ENCODE measurements at places on chromosomes 6 and 20.
A peak's percentile ranks its signal among the peaks of the same experiment; 100 is the strongest.

GRCh38 chr20:36504295-36504694 lies 37.0 kb upstream of the MYL9 start:
- no peak for DNase-seq

- DNase-seq = peak; percentile 5
Measured at GRCh38 chr20:24027229-24027628, 38.6 kb upstream of the GGTLC1 start.

GRCh38 chr6:73377225-73377624 lies 7.5 kb upstream of the OOEP start:
- no peak for DNase-seq

GRCh38 chr20:37907677-37908401 lies 4.9 kb downstream of the VSTM2L start:
- no peak for DNase-seq

DNA sequence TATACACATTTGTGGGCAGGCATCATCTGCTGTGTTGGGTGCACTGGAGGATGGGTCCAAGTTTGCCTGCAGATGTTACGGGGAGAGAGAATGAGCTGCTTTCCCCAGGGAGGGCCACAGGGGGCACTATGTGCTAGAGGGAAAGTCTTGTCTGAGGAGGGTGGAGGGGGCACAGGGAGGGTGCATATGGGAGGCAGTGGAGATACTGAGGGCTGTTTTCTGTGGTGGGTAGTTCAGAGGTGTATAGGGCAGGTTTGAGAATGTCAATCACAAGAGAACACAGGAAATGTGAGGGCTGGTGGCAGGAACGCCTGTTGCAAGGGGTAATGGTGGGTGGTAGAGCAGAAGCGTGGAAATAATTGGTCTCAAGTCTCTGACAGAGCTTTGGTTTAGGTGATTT lies 7.7 kb upstream of the PTPRA start:
- DNase-seq = no peak

- DNase-seq = no peak
Measured at GRCh38 chr6:125802943-125803377, 12.2 kb downstream of the NCOA7 start.

- no peak for DNase-seq
Measured at GRCh38 chr6:3566812-3567211, 110.0 kb upstream of the SLC22A23 start.

- DNase-seq = no peak
Measured at GRCh38 chr20:11219192-11219591, 545.4 kb upstream of the JAG1 start.

- DNase-seq = no peak
Measured at GRCh38 chr6:125640441-125641150, 108.8 kb upstream of the HEY2 start.

DNA sequence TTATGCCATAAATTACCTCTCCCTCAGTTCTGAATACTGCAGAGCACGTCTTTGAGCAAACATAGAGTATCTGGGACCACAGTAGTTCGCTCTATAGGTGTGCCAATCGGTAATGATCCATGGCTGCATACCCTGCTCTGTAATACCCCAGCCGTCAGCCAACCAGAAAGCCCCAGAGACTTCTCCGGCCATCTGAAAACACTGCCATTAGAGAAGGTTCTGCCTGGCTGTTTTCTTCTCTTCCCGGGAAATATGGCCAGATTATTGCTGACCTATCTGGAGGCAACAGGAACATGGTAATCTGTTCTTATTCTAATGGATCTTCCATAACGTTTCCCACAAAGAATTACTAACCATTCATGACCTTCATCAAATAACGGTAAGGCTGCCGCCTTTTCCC lies 139.9 kb downstream of the RPS12 start:
- DNase-seq = no peak

DNA sequence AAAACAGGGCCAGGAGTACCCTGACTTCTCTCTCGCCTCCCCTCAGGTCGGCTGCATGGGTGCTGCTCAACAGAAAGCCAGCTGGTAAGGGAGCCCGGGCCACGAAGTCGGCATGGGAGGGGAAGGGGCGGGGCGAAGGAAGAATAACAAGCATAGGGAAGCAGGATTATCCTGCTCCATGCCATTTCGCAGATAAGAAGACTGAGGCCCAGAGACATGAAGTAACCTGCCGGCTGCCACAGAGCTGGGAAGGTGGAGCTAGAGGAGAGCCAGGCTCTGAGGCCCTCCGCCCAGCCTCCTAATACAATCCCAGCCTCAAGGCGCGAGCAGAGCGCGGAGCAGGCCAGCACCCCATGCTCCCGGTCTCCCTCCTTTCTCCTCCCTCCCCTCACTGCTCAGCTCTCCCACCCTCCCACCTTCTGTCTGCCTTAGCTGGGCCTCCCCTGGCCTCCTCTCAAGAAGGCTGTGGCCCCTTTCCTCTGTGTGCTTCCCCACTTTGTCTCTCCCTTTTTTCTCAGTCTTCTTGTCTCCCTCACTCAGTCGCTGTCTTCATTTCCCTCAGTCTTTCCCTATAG lies 13.2 kb upstream of the HMGA1 start:
- no peak for DNase-seq

- no peak for DNase-seq
Measured at GRCh38 chr20:51084593-51085377, 61.9 kb upstream of the KCNG1 start.

DNA sequence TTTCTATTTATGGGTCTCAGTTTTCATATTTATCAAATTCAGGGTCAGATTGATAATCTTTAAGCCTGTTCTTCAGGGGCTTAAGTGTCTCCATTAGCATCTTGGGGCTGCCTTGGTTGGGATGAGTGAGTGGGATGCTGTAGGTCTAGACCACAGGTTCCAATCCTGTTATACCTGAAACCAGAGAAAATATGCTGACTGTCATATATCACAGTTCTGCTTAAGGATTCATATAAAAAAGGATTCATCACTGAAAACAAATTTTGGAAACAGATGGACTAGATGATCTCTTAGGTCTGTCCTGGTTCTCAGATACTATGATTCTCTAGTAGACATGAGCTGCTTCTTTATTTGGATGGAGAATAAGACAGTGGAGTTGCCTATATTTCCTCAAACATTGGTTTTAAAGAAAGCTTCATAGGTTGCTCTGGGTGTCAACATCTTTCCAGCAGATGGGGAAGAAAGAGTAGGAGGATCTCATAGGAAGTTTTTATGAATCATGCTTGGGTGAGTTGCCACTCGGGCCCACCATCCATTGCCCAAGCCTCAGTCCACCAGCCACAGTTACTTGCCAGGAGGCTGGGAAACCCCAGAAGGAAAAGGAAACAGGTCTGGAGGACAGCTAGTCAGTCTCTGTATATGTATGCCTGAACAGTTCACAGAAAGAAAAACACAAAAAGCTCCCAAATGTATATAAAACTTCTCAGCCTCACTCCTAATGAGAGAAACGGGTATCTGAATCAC lies 42.9 kb upstream of the MAP7 start:
- no peak for DNase-seq

DNA sequence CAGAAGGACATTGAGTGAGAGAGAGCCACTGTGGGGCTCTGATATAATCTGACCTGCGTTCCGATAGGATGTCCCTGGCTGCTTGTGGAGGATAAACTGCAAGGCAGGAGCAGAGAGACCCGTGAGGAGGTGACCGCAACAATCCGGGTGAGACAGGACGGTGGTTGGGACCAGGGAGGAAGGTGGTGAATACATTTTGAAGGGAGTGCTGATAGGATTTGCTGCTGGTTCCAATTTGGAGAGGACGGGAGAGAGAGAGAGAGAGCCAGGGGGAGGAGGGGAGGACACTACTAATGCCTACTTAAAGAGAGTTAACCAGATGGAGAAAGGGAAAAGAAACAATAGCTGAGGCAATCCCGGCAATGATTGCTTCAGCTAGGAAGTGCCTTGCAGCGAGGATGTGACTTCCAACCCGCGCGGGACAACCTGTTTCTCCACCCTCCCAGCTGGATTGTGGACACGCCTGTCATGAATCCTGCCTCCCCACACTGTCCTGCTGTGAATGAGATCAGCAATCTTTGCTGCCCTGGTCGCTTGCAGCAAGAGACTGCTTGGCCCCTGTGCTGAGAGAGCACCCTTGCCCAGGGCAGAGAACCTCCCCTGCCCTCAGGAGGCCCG lies 199.0 kb upstream of the KCNG1 start:
- no peak for DNase-seq

- DNase-seq = no peak
Measured at GRCh38 chr6:21634582-21634981, 41.0 kb downstream of the SOX4 start.

DNA sequence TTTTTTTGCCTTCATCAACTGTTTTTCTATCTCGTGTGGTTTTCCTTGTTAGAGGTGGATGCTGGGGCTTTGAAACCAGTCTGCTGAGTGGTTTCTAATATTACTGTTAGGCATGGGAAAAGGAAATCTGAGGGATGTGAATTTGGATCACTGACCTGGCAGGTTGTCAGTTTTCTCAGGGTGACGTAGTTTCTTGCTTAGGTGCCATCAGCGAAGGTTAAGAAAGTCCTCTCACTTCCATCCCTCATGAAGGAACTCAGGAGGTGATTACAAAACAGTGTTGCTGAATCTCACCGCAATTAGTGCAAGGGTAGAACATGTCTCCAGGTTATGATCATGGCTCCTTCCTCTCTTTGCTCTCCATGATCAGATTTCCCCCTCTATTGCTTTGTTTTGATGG lies 135.9 kb downstream of the SOX4 start:
- no peak for DNase-seq

DNA sequence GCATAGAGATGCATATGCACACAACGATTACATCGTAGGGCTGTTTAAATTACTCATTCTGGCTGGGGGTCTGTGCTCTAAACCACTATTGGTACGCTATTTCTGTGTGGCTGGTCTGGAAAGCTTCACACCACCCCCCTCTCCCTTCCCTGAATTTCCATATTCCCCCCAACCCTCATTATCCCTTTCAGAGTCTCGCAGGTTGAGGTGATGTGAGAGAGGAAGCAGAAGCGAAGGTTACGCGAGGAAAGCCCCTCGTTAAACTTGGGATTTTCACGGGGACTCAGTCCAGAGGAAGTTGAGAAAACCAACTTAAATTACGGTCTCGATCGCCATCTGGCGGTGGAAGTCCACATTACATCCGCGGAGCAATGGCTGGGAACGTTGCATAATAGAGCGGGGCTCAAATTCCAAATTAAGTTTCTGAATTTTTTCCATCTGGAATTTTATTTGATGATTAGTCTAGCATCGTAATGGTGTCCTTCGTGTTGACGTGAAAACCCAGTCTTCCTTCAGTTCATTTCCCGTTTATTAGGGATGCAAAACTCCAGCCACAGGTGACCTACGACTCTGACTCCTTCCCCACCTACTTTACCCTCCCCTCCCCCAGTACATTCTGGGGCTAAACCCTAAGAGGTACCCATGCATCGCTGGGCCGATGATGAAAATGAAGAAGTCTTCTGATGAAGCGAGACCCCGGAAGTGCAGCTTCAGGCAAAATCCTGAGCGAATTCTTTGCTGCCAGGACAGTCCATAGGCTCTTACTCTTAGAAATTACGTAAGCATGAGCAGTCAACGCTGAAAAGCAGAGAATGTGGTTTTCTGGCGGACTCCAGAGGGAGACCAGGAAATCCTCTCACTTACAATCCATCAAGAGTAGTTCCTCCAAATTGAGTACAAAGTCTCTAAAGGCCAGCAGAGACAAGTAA lies 19.7 kb downstream of the HLA-DOB start:
- peak; percentile 62 for DNase-seq

GRCh38 chr6:73028124-73028766 lies 197.1 kb downstream of the KHDC1L start:
- no peak for DNase-seq

- no peak for DNase-seq
Measured at GRCh38 chr20:24422091-24422760, 47.2 kb upstream of the SYNDIG1 start.

DNA sequence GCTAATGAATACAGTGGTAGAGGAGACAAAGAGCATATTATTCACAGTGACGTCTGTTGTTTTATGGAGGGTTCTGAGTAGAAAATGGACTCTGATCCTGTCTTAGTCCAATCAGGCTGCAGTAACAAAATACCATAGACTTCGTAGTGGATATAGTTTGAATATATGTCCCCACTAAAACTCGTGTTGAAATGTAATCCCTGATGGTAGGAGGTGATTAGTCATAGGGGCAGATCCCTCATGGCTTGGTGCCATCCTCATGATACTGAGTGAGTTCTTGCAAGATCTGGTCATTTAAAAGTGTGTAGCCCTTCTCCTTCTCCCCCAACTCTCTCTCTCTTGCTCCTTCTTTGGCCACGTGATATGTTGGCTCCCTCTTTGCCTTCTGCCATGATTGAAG lies 82.5 kb downstream of the CD83 start:
- DNase-seq = no peak

- DNase-seq = no peak
Measured at GRCh38 chr6:160305926-160306713, 42.1 kb upstream of the SLC22A3 start.

DNA sequence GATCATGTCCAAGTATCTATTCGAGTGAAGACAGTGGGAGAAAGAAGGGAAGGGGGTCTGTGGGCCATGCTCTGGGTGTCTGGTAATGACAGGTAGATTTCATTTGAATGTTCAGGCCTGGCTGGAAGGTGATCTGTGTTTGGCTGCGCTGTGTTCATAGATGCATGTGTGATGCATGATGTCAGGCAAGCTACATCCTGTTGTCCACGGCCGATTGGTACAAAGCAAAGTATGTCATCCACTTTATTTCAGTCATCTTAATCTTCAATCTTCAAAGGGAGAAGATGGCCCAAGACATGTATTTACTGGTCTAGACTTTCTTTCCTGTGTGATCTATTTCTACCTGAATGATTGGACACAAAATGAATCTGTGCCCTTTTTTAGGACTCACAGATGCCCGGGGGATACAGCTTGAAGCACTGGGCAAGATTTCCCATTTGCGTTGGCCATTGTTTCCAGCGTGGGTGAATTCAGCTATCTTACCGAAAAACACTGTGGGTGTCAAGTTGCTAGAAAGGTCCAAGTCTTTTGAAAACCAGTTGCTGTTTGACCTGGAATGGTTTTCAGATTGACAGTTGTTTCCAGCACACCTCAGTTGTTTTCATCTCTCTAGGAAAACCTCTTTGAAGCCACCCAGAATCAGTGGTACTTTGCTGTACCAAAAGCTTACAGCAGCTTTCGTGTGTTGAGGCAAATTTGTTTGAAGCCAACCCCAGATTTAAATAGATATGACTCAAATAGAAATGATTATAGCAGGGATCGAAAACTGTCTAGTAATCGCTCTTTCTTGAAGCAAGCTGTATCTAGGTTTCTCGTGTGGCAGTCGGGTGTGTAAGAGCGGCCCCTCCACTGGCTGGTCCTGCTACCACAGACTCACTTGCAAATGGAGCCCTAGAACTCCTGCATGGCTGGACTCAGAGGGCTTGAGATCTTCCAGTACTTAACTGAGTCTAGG lies 27.2 kb downstream of the DUSP22 start:
- DNase-seq = peak; percentile 76

DNA sequence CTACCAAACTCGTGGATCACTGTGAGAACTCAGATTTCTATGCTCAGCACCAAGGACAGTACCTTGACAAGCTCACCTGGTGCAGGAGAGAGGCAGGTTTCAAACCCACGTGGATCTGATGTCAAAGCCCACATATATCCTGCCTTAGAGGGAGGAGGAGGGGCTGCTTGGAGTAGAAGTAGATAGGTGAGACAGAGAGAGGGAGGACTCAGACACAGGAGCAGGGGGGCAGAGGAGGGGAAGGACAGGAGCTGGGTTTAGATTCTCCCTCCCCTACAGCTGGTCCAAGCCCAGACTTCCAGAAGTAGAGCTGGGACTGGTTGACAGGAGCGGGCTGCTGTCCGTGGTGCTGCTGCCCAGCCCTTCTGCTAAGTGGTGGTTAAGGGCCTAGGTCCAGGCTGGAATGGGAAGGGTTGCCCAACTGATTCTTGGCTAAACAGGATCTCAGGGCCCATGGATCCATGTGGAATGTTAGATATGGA lies 77.5 kb downstream of the CDH22 start:
- no peak for DNase-seq

Measured in GM06990 (cell line).